ENCODE measurements at places on chromosomes 7 and 10.

- peak; percentile 51 for DNase-seq
Measured at GRCh38 chr7:106022193-106022821, 59.2 kb downstream of the CDHR3 start.

DNA sequence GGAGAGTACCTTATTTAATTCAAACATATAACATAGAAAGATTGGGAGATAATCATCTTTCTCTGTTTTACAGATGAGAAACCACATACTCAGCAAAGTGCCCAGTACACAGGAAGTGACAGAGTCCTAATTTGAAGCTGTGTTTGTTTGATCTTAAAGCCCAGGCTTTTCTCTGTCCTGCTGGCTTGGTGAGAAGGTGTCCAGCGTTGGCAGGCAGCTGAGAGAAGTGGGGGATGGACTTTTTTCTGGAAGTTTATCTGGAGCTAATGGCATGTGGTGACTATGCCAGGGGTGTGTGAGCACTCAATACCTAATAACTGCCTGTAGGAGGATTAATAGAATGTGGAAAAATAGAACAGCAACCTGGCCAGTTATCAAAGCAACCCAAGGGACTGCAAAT is 60.8 kb downstream of the NPSR1 start:
- DNase-seq = no peak

- DNase-seq = no peak
Measured at GRCh38 chr10:86314616-86315548, 51.7 kb downstream of the GRID1 start.

GRCh38 chr7:94047956-94048355 is 43.8 kb upstream of the BET1 start:
- no peak for DNase-seq

DNA sequence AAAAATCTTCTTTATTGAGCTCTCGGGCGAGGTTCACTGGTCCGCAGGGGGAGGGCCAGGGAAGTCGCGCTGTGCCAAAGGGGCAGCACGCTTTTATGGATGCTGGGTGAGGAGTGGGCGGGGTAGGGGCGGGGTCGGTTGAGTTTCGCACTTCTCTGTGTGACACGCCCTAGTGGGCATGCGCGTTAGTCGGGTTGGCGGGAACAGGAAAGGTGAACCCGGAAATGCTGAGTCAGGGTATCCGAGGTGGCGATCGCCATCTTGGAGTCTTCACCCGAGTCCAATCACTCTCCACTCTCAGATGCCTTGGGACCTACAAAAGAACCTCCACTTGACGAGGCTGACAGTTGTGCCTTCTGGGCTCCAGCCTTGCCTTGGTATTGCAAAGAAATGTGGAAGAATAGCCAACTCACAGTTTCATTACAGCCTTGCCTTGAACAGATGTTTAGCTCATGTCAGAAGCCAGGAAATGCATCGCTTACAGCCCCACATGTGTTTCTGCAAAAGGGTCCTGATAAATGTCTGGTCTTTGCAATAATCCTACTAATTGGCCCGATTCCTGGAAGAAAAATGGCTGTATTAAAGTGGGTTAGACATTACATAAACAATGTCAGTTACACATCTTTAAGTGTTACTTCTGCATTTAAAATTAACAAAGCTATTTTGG is 64.1 kb downstream of the AHR start:
- DNase-seq = no peak

DNA sequence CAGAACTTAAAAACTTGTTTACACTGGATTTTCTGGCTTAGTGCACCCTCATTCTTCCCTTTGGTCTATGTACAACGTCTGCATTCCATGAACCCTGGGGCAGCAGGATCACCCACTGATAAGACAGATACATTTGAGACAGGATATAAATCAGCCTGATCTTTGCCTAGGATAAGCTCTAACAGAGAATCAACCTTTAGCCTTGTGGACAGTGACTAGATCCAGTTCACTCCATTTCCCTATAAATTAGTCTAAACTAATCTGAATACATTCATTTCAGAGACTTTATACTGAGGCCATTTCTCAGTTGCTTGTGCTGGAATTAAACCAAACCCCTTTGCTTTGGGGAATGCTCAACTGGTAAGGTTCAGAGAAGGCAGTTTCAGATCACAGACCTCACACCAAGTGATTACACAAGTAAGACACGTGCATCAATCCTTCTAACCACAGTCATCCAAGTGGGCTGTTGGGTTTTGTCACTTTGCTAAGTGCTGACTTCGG is 639.8 kb upstream of the FZD8 start:
- DNase-seq = no peak

GRCh38 chr10:103933557-103934121 is 15.7 kb upstream of the STN1 start:
- DNase-seq = no peak

GRCh38 chr7:26493737-26494428 is 202.2 kb downstream of the SNX10 start:
- DNase-seq = no peak

- DNase-seq = no peak
Measured at GRCh38 chr7:106393564-106394251, 108.9 kb upstream of the NAMPT start.

DNA sequence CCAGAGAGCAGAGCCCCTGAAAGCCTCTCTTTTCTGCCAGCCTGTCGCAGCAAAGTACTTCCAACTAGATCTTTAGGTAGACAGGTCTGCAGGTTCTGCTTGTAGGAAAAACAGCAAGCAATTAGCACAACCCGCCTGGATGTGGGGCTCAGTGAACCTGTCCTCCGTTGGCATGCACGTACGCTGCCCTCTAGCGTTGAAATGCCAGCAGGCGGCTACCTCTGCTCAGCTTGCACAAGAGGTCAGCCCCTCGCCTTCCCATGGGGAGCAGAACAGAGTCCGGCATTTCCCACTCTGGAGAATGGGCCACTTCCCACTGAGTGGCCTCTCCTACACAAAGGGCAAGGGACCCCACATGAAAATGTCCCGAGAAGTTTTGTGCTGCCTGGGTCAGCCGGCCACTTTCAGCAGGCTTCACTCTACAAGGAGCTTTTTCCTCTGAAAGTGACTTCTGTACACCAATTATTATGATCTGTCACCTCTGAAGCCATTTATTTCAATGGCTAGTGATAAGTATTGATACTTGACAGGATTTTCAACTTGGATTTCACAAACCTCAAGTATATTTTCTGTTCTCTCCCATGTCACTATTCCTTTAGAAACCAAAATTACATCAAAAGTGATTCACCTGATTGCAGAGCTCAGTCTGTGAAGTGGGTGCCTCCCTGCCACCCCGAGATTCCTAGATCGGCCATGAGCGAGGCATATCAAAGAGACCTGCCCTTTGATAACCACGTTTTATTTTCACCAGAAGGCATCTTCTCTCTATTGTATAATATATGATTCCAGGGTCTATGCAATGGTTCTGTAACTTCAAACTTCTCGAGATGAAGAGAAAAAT is 56.7 kb downstream of the JCAD start:
- peak; percentile 7 for DNase-seq

DNA sequence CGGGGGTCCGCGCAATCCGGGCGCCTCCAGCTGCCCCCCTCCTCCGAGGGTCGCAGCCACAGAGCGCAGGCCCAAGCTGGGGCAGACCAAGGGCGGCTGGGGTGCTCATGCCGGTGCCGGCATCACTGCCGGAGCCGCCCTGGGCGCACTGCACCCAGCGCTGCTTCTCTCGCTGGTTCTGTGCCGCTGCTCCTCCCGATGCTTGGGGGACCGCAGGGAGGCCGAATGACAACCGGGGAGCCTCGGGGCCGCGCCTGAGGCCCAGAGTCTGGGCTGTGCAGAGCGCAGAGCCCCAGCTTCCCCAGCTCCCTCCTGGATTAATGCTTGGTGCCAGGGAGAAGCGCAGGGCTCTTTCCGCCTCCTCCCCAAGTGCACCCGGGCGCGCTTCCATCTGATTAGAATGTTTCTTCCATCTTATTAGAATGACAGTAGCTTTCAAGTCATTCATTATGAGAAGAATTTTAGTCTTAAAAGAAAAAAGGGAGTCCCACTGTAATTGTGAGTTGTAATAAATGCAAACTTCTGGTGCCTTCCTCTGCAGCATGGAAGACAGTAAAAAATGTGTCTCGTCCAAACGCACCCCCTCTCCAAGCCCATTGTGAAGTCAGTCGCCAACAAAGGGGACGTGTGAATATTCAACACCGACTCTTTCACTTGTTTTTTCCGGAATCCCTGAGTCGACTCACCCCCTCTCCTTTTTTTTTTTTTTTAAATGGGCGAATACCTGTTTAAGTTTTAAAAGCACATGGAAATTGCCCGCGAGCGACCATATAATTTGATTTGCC is 19.5 kb upstream of the PTF1A start:
- DNase-seq = no peak

- no peak for DNase-seq
Measured at GRCh38 chr7:79471283-79471682, 17.8 kb upstream of the MAGI2 start.

GRCh38 chr7:81330108-81330507 is 411.3 kb upstream of the SEMA3C start:
- DNase-seq = no peak

DNA sequence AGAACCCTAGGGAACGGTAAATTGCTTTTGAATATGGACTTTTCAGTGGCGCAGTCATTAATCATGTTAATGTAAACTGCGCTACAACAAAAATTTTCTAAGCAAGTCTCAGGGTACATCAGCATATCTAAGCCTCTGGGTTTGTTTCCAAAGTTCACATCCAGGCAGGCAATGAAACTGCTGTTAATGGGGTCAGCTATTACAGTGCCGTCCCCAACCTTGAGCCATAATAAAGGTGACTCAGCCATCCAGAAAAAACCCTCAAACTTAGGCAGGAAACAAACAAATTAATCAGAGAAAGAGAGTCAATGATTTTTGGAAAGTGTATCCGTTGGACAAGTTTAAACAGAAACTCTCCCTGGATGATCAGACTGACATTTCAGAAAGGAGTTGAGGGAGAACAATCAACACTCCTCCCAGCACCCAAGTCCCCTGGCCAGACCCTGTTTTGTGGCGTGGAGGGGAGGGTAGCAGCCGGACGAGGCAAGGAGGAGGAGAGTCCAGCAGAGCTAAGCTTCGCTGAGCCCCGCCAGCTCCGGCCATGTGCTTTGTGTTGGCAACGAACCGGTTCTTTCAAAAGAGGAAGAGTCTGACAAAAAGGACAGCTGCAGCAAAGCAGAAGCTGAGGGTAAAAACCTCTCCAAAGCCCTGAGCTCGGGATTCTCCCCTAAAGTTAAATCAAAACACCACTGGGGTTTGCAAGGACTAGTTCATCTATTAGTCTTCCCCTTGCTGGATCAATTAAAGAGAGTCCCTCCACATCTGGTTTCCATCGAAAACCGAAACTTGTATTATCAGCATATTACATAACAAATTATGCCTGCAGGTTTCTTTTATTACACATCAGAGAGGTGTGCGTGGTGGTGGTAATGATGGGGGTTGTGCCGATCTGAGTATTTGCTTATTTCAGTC is 3.6 kb downstream of the FAM53B start:
- no peak for DNase-seq

- DNase-seq = no peak
Measured at GRCh38 chr10:126629925-126630624, 40.4 kb downstream of the C10orf90 start.

DNA sequence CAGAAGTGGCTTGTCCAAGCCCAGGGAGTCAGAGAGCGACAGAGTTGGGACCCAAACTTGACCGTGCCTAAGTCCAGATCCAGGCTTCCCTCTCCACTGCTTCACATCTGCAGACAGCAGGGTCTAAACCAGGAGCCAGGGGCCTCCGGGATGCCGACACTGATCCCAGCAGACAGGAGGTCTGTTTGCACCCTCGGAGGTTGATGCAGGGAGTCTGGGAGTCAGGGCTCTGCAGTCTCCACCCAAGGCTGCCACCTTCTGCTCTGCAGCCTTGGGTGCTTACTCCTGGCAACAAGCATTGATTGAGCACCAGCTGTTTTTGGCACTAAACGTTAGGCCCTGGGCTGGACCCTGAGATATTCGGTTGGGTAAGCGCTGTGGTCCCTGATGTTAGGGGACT is 21.0 kb downstream of the ELFN1 start:
- DNase-seq = no peak

DNA sequence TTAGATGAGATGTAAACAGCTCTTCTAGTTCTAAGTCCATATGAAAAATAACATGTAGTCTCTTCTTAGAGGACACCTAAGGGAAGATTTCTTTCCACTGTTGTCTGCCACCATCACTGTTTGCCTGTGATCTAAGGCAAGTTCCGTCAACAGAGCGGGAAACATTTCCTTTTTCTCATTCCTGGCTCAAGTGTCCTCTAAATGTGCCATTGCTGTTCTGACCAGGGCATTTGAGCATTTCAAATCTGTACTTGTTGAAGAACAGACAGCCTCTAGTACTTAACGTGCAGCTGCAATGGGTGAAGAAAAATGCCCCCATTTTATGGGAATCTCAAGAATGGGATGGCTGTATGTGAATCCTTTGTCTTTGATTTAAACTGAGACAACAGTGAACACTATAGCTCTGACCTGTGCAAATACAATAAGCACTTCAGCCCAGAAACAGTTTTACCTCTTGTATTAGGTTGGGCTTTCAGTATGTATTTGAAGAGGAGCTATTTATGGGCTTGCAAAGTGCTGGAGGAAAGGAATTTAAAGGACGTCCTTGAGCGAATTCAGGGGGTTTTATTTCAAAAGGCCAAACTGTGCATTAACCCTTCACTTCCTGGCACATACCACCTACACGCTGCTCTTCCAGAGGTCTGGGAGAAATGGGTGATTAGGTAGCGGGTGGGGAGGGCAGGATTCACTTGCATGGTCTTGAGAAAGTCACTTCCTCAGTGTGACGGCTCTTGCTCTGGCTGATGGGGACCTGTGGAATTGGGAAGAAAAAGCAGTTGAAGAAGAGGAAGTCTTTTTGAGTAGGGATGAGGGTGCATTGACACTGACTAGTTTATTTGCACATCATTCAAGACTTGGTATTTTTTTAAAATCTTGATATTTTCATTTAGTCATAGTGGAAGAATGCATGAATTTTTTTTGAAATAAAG is 66.1 kb downstream of the THNSL1 start:
- no peak for DNase-seq

- DNase-seq = no peak
Measured at GRCh38 chr7:116561697-116562483, 37.1 kb downstream of the CAV1 start.

DNA sequence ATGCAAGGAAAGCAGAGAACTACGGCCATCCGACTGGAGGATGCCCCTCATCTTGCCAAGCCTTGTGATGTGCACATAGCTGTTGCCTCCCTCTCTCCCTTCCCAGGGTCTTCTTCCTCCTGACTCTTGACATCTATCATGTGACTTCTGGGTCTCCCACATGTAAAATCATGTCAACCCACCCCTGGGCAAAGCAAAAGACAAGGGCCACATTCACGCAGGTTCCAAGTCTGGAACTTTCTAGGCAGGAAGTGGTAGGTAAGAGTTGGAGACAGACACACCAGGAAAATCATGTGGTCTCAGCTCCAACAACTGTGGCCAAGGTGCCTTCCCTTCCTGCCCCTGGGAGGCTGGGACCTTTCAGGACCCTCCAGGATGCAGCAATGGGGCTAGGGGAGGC is 187.3 kb downstream of the CXCL12 start:
- DNase-seq = no peak
